Cortex of kidney (tissue), 1 donor: ENCODE measurements at places on chromosomes 12 and 14.

- DNase-seq, result no peak
Observed at GRCh38 chr12:80187660-80188090, 88.3 kb downstream of the OTOGL start.

DNA sequence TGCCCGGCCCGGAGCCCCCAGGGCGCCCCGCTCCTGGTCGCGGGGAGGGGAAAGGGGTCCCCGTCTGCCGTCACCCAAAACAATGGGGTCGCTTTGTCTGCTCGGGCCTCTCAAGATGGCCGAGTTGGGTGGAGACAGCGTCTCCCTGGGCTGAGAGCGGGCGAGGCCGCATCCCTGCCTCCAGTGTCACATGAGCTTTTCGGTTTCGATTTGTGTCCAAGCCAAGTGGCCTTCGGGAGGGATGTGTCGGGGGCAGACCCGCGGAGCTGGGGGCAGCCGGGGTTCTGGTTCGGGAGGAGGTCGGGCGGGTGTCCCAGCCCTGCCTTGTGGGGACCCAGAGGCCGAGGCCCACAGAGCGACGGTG, 790 bp downstream of the DYNC1H1 start:
- no peak for DNase-seq

DNA sequence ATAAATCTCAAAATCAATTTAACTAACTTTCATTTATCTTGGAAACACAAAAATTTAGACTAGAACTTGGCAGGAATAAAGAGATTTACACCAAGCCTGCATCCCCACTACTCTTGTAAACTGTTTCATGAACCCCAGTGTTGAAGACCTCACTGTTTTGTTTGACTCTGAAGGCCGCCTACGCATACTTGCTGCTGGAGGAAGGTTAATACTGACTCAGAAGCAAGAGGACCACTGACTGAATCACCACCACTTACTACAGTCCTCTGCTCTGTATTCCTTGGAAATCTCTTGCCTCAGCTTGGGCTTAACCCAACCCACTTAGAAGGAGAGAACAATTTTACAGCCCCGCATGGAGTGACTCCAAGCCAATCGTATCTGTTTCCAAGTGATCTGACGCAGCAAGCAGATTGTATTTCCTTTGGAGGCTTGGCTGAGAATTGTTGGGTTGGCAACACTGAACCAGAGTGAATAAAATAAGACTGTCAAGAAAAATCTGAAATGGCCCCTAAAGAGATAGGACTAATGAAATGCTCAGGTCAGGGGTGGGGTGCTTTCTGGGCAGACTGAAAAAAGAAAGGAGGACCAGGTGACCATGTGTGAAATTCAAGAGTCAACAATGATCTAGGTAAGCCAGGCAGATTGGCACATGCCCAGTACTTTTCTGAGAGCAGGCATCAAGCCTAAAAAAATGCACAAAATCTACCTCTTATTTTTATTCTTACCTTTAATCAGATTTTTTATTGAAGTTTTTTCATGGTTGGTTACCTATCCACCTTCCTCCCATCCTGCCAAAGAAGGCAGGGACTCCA, 248.6 kb downstream of the ZFP36L1 start:
- no peak for DNase-seq

GRCh38 chr12:132886529-132887477, 602 bp downstream of the CHFR start:
- DNase-seq, result no peak

GRCh38 chr12:102694903-102695302, 214.5 kb upstream of the IGF1 start:
- no peak for DNase-seq

DNA sequence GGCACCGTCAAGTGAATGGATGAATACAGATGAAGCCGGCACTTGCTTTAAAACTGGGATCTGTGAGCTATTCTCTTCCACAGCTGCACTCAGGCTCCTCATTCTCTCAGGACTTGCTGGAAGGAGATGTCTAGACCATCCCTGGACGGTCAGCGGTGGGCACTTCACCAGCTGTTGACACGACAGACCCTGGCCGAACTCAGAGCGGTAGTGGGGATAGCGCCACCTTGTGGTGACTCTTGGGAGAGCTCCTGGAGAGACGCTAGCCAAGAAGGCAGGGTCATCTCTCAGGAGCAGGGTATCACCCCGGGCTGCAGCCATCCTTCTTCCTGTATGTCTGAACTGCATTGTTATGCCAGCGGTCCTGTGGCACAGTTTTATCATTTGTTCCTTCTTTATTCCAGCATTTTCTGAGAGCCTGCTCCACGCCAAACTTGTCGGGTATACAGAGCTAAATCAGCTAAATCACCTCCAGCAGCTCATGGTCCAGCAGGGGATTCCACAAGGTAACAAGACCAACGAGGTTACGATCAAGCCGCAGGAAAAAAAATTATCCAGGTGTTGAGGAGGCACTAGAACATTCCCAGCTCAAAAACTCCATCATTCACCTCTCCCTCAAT, 10.0 kb downstream of the WNT1 start:
- DNase-seq, result no peak

GRCh38 chr12:51028126-51028812, 2.1 kb upstream of the SLC11A2 start:
- no peak for DNase-seq

DNA sequence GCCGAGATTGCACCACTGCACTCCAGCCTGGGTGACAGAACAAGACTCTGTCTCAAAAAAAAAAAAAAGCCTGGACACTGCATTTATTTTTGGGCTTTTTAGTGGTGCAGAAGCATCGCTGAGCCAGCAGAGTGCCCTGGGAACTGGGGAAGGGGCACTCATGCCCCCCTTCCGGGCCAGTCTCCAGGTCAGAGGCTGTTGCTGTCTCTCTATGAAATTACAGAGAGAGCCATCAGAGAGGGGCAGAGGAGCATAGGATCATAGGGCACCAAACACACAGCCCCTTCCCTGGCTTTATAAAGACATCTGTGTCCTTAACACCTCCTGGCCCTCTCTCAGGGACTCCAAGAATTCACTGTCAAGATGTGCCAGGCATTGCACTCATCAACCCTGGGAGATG, 195.8 kb downstream of the CALM1 start:
- no peak for DNase-seq

GRCh38 chr12:31906557-31907301, 52.5 kb upstream of the RESF1 start:
- no peak for DNase-seq

DNA sequence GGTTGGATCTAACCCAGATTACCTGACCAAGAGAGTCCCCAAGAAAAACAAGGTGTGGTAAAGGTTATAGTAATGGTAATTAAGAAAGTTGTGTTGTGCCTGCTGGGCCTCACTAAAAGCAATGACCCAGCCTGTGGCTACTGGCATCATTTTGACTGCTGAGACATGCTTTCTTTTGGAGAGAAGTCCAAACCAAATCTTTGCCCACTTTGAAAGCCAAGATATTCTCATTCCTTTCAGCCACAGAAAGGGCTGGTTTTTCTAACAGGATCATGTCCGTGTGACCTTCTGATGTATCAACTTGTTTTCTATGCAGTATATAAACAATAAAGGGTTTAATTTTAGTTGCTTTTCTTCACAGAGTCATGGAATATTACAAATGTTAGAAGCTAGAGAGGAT, 388.6 kb downstream of the RAD51B start:
- DNase-seq, result no peak

- no peak for DNase-seq
Observed at GRCh38 chr14:73616831-73617230, 4.5 kb downstream of the ACOT6 start.

DNA sequence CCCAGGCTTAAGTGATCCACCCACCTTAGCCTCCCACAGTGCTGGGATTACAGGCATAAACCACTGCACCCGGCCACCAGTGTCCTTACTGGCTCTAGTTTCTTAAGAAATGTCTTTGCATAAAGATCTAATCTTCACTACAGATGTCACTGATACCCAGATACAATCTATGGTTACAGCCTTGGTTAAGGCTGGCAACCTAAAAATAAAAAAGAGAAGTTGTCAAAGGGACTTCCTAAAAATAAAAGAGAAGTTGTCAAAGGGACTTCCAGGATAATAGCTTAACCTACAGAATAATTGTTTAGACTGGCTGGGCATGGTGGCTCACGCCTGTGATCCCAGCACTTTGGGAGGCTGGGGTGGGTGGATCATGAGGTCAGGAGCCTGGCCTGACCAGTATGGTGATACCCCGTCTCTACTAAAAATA, 27.6 kb downstream of the ETFBKMT start:
- no peak for DNase-seq

- DNase-seq, result no peak
Observed at GRCh38 chr12:118107011-118107410, 3.2 kb upstream of the VSIG10 start.

GRCh38 chr12:126974779-126975178, 1292.2 kb upstream of the TMEM132C start:
- DNase-seq, result no peak

- DNase-seq, result no peak
Observed at GRCh38 chr12:49705479-49706134, 1.6 kb downstream of the FMNL3 start.

- no peak for DNase-seq
Observed at GRCh38 chr14:21024585-21025370, at the start of gene NDRG2. TSS of gene NDRG2 (minus strand) at chr14:21025061. CDS start at chr14:21023315, 1,746 bp downstream.
